ENCODE measurements at places on chromosomes 3 and 15.

DNA sequence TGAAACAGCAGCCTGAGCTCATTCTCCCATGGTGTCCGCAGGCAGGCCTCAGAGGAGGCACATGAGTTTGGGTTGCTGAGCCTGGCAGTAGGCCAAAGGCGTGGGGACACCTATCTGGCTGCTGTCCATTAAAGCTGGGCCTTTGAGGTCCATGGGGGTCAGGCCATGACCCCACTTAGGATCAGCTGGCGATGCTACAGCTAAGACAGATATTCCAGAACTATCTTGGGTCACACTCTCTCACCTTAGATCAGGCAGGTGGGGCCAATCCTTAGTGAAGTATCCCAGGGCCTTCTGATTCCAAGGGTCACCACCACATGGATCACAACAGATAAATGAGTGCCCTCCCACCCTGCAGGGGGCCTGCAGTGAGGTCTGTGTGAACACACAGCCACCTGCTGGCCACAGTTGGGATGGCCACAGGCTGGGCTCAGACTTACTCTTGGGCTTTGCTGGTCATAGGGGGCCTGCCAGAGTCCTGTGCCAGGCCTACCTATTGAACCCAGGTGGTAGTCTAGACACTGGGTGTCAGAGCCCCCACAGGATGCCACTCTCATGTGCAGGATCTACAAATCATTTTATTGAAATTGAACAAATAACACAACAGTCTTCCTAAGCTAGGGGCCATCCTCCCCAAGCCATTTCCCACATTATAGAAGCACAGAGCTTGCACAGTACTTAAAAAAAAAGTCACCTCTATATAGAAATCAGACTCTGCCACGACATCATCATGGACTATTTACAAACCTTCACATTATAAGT is 2.0 kb upstream of the HYAL2 start:
- no peak for DNase-seq

- DNase-seq, result no peak
Measured at GRCh38 chr3:105511031-105511430, 144.3 kb downstream of the ALCAM start.

DNA sequence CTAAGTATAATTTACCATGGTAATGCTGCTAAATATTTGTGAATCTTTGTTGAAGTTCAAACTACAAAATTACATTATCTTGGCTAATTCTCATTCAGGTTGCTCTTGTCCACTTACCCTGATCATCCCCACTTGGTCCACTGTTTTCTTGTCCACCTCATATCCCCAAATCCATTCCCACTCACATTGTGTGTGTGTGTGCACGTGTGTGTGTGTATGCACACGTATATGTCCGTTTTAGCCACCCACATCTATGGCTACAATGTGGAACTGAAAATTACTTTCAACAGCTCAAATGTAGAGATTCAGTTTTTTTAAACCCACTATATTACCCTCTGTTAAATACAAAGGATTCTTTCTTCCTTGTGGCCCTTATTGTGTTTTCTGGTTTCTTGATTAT is 15.2 kb upstream of the MEIS2 start:
- no peak for DNase-seq

DNA sequence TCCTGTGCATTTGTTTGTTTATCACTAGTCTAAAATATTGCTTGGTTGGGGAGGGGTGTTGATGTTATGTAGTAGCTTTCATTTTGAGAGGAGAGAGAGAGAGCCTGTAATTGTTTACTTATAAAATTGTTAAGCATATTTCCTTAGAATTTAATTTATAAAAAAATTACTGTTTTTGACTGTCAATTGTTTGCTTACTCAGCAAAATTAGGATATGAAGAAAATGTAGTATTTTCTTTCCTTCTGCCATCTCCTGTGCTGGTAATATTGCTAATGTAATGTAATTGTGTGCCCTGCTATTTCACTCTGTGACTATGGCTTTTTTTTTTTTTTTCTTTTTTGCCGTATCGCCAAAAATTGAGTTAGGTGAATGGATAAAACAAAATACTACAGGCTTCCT is 3.5 kb downstream of the U2SURP start:
- DNase-seq, result no peak

- DNase-seq, result no peak
Measured at GRCh38 chr3:58345457-58345856, 12.8 kb downstream of the PXK start.

- DNase-seq, result no peak
Measured at GRCh38 chr15:69421498-69421897, 7.3 kb downstream of the KIF23 start.

DNA sequence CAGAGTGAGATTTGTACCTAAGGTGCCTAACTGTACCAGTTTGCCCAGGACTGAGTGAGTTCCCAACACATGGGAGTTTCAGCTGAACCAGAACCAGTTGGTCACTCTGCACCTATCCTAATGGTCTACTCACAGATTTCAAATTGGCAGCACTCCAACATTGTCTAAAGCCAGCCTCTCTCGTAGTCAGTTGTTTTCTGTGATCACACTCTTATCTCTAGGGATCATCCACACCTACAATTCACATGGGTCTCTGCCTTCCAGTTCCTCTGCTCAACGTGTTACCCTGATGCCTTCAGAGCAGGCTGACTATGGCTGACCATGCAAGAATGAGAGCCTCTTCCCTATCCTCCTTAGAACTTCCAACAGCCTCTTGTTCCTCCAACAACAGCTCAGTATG is 624.8 kb downstream of the NTRK3 start:
- DNase-seq, result no peak

DNA sequence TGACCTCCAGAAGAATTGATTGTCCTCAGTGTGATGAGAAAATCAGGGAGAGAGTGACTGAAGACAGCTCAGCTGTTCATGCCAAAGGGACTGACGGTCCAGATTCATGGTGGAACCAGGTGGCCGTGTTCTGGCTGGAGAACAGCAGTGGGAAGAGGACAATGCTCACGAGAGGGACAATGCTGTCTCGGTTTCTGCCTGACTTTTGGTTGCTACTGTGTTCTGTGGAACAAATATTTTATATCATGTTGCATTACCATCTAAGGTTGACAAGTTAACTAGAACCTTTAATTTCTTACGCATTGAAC is 58.0 kb upstream of the ULK4 start:
- DNase-seq, result no peak

DNA sequence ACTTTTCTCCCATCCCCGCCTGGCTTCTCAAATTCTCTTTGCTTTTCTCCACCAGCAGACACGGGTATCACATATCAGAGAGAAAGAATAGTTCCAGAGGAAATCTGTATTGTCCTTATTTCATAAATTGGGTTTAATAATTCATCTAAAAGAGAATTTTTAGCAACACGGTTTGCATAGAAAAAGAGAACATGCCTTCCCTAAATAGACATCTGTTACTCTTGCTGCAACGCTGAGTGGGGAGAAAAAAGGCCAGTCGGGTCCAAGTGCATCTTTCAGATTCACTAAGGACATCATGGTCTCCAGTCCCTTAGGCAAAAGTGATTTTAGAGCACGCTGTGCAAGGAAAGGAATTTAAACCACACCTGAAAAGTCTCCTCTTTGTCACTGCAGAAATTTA is 201.3 kb downstream of the ABHD5 start:
- no peak for DNase-seq

GRCh38 chr3:31294430-31295149 is 238.1 kb upstream of the STT3B start:
- DNase-seq, result no peak

GRCh38 chr15:69783211-69783610 is 314.5 kb downstream of the TLE3 start:
- no peak for DNase-seq

- no peak for DNase-seq
Measured at GRCh38 chr3:11288021-11288491, 15.9 kb downstream of the ATG7 start.

GRCh38 chr3:14716591-14716990 is 41.6 kb downstream of the C3orf20 start:
- no peak for DNase-seq

DNA sequence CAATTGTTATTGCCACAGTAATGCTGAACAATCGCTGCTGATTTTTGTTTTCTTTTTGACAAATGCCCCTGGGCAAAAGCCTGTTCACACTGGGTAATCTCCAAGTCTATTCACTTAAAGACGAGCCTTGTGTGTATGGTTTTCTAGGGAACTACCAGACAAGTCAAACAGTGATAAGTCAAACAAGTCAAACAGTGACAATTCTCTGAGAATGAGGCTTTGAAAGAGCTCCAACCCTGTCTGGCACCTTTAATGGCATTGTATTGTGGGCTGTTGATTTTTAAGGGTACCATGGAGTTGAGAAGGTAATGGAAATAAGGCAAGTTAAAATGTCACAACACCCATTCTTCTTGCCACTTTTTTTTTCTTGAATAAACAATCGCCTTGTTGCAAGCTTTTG is 59.4 kb upstream of the TMC3 start:
- no peak for DNase-seq

DNA sequence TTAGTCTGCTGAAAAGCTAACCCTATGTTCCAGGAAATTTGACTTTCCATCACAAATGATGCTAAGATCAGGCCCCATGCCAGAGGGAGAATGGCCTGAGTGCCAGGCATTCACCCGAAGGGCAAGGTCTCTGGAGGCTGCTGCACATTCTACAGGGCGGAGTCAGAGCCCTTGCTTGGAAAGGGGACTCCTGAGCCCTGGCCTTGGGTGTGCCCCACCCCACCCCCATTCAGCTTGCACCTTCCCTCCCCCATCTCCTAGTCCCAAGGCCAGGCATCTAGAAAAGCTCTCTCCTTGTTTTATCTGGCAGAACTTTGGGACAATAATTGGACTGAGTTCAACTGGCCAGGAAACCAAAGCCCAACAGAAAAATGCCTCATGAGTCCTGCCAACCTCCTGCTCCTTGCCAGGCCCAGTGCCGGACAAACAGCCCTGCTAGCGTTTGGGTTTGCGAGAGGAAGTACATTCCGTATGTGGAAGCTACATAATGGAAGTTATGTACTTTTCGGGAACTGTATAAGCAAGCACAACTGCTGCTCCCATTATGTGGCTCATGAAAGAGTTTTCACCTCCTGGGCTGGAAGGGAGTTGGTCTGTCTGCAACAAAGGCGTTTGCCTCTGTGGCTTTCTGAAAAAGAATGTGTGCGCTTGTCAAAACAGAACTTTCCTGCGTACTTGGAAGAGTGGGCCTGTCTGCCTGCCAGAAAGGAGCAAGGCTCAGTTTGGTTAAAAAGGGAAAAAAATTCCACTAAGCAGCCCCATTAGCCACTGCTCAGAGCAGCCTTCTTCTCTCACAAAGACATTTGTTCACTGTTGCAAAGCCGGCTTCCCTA is 321.5 kb upstream of the CTNNB1 start:
- no peak for DNase-seq

DNA sequence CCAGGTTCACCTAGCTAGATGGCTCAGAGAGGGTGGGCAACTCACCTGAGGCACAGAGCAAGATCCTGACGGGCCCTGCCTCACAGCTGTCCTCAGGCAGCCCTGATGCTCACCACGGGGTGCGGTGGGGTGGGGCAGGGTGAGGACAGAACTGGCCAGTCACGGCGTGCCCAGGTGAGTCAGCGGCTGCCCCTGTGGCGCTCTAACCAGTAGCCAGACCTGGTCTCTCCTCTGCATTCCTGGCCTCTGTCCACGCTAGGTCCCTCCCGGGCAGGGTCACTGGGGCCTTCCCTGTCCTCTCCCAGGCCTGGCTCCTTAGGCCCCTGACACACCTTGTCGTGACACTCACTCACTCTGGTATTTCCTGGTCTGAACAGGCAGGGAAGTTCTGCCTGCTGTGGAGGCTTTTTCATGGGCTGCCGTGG is 901 bp downstream of the ALS2CL start:
- DNase-seq, result no peak

DNA sequence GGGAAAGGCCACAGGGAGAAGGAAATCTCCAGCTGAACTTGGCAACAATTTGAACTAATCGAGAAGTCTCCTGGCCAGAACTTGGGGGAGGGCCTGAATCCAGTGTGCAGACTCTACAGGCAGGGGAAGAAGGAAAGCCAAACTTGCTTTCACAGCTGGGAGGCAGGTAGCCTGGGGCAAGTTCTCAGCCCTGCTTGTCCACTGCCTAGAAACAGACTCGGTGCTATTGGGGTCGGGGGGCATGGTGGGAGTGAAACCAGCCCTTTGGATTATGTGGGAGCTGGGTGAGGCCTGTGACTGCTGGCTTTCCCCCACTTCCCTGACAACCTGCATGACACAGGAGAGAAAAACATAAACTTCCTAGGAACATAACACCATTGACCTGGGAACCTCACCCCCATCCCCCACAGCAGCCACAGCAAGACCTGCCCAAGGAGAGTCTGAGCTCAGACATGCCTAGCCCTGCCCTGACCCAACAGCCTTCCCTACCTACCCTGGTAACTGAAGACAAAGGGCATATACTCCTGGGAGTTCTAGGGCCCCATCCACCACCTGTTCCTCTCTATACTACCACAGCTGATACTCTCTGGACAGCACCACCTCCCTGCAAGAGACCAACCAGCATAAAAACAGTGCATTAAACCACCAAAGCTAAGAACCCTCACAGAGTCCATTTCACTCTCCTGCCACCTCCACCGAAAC is 103.7 kb upstream of the MNS1 start:
- no peak for DNase-seq

DNA sequence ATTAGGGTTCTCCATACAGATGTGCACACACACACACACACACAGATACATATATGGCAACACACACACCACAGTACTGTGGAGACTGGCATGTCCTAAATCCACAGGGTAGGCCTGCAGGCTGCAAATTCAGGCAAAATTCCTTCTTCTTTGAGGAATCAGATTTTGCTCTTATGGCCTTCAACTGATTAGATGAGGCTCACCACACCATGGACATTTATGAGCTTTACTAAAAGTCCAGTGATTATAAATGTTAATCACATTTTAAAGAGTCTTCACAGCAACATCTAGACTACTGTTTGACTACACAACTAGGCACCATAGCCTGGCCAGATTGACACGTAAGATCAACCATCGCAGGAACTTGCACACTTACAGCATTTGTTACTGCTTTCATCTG is 140.3 kb upstream of the UBE3A start:
- DNase-seq, result no peak

DNA sequence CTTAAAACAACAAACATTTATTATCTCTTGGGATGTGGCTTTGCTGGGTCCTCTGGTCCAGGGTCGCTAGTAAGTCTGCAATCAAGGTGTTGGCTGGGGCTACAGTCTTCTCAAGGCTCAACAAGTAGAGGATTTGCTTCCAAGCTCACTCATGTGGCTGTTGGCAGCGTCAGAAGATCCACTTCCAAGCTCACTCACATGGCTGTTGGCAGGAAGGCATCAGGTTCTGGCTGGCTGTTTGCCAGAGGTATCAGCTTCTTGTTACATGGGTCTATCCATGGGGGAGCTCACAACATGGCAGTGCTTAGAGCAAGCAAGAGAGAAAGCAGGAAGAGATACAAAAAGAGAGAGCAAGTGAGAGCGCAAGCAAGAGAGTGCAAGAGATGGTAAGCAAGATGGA is 15.0 kb upstream of the BNC1 start:
- DNase-seq, result no peak

- no peak for DNase-seq
Measured at GRCh38 chr3:133127381-133127780, 89.2 kb downstream of the TMEM108 start.

- no peak for DNase-seq
Measured at GRCh38 chr15:72487070-72487797, 13.1 kb downstream of the ARIH1 start.

DNA sequence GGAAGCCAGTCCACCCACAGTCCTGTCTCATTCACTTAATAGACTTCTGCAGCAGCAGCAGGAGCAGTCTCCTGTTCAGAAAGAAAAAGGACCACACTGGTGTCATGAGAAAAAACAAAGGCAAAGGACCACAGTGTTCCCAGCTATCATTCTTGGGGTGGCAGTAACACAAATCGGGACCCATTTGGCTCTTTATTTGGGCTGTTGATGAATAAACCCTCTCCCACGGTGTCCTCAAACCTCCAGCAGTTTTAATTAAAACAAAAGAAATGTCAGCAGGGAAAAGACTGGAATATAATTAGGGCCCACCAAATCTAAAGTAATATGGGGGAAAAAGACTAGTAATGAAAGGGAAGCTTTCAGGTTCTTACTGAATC is 210.5 kb upstream of the SLC2A2 start:
- no peak for DNase-seq
